SK-N-DZ (cell line): ENCODE measurements at places on chromosomes 5 and 9.

GRCh38 chr5:45383985-45384384, 312.2 kb downstream of the HCN1 start:
- DNase-seq = no peak

- DNase-seq = no peak
Observed at GRCh38 chr9:80811656-80812055, 877.7 kb downstream of the TLE1 start.

GRCh38 chr9:18923167-18923566, 109.8 kb downstream of the SAXO1 start:
- peak; percentile 3 for DNase-seq

- DNase-seq = peak; percentile 25
Observed at GRCh38 chr5:152405145-152405544, at the start of gene NMUR2. Gene NMUR2, minus strand, starts transcription at chr5:152405279. Its CDS starts 166 bp downstream, at chr5:152405113.

DNA sequence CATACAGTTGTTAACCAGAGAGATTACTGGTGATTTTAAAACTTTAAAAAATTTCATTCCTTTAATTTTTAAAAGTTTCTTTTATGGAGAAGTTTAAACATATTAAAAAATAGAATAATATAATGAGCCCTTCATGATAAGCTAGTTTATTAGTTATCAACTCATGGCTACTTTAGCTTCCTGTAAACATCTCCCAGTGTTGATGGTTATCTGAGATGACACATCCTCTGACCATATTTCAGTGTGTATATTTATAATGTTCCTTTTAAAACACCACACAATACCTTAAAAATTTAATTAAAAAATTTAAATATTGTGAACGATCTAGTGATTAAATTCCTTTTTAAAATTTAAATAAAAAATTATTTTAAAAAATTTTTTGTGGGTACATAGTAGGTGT, 74.1 kb downstream of the IPO11 start:
- DNase-seq = no peak

DNA sequence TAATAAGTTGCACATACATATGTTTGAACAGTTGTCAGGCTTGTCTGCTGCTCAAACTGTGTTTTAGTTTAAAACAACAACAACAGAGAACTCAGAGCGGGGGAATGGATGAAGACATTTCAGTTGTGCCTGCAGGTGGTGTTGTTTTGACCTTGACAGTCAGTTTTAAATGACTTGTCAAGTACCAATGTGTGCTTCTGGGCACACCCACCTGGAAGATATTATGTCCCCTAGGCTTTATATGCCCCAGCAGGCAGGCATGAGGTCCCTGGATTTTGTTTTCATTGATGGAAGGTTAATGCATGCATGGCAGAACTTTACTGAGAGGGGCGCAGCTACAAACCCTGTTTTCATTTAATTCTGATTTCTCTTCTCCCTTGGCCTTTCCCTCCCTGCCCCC, 84.6 kb downstream of the AOPEP start:
- DNase-seq = no peak

- DNase-seq = no peak
Observed at GRCh38 chr5:96651047-96651446, 11.1 kb upstream of the CAST start.

DNA sequence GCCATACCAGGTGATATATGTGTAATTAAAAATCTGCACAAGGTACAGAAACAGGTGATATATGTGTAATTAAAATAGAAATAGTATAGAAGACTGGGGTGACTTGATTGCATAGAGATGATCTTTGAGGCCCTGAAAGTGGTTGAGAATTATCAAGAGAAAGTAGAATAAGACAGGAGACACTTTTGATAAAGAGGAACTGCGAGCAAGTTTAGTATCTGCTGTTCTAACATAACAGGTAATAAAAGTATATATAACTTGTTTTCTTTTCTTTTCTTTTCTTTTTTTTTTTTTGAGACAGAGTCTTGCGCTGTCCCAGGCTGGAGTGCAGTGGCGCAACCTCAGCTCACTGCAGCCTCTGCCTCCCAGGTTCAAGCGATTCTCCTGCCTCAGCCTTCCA, 5.4 kb downstream of the SNX2 start:
- DNase-seq = no peak

- DNase-seq = no peak
Observed at GRCh38 chr9:95606489-95607350, 89.9 kb upstream of the PTCH1 start.

DNA sequence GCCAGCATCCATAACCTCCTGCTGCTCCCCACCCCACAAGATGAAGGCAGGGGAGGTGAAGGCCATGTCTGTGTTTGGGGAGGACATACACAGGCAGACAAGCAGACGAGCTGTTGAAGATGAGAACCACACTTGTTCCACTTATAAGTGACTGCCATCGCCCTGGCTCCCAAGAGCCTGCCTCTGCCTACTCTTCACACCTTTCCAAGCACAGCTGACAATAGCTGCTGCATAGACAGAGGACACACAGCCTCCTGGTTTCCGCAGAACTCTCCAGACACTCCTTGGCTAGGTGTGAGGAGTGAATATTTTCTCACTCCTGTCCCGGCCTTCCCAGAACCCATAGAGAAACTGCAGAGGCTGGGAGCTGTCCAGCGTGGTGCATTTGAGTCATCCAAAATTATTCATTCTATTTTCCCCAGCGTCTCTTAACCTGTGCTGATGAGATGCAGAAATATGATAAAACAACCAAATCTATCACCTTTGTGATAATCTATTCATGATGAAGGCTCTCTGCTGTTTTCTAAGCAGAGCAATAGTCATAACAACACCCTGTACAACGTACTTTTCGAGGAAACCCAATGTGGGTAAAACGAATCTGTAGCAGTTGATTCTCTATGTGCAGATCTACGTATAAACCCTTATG, 24.7 kb downstream of the KLF9 start:
- DNase-seq = peak; percentile 24

DNA sequence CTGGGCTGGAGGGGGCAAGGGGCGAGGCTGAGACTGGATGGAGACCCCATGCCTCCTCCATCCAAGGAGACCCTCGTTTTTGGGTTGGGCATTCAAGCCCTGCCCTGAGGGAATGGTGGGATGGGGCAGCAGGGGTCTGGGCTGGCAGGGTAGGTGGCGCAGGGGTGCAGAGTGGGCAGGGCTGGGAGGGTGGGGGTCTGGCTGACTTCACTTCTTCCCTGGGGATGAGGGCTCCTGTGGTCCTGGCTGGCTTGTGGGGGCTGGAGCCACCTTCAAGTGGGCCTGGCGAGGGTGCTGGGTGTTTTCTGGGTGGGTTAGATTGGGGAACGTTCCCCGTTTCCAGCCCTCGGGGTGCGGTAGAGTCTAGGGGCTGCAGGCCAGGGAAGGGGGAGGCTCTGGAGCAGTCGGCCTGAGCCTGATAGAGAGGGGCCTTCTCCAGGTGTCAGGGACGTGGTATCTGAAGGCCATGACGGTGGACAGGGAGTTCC, 412 bp downstream of the LCN1 start:
- no peak for DNase-seq

- DNase-seq = no peak
Observed at GRCh38 chr5:170254056-170254455, 21.3 kb downstream of the C5orf58 start.

DNA sequence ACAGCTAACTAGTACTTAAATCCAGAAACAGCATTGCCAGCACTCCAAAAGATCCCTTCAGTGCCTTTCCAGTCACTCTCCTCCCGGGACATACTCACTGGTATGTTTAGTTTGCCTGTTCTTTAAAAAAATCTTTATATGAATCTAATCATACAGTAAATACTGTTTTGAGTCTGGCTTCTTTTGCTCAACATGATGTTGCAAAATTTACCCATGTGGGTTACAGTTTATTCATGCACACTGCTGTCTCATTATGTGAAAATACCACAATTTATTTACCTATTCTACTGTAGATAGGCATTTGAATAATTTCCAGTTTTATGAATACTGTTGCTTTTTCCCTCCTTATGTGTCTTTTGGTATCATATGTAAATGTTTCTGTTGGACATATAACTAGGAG, 13.5 kb downstream of the NDFIP1 start:
- no peak for DNase-seq

DNA sequence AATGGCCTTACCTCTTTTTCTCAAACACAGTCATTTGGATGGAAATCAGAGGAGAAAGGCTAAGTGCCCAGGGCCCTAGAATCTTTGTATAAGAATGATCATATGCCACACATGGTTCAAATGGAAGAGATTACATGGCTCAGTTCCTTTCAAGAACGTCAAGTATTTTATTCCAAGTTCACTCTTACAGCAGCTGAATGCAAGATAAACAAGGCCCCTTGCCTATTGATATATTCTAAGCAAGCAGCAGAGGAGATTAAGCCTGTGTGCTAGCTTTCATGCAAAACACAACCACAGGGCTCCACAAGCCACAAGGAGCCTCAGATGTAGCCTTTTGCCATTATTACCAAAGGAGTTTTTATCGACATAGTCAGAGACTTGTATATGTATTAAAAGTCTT, 55.3 kb upstream of the SLCO6A1 start:
- DNase-seq = no peak

DNA sequence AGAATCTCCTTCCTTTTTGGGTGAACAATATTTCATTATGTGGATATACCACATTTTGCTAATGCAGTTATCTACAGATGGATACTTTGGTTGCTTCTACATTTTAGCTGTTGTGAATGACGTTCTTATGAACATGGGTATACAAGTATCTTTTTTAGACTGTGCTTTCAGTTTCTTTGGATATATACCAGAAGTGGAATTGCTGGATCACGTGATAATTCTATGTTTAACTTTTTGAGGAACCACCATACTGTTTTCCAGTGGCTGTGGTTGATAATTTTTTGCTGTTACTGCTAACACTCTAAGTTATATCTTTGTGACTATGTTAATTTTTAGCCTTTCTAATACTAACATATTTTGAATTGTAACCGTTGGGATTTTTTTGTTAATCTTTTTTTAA, 12.5 kb downstream of the WDR70 start:
- no peak for DNase-seq
